ENCODE measurements at places on chromosomes 12 and 14.

DNA sequence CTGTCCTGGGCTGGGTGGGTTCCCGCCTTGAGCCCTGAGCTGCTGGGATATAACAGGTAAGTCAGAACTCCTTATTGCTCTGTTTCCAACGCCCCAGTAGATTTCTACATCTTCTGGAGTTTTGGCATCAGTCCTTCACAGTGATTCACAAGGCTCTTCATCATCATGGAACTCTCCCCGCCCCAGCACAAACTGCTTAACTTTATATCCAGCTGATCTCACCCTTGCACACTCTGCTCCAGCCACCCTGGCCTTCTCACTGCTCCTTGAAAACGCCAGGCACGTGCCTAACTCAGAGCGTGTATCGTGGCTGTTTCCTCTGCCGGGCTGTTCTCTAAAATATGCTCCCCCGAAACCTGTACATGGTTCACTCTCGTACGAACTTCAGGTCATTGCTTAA lies 264.9 kb downstream of the NOVA1 start:
- no peak for DNase-seq

DNA sequence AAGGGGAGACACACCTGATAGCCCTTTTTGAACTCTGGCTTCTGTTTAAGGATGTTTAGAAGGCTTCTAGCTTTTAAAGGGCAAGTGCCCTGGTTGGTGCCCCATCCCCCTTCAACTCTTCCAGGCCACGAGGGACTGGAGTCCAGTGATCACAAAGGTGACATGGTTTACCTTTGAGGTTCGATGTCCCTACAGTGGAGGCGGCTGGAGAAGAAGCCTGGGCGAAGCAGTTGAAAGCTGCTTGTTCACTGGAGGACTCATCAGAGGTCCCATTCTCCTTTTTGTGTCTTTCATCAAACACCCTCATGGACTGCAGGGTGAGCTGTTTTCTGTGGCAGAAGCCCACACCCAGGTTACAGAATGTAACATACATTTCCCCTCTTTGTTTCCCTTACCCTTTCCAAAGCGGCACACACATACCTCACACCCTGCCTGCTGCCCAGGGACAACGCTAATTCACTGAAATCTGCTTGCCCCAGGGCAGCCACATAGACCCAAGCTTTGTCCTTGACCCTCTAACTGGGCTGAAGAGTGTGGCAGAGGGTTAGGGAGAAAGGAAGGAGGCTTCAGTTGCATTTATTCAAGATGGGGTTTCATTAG lies 7.7 kb downstream of the TBX3 start:
- no peak for DNase-seq

DNA sequence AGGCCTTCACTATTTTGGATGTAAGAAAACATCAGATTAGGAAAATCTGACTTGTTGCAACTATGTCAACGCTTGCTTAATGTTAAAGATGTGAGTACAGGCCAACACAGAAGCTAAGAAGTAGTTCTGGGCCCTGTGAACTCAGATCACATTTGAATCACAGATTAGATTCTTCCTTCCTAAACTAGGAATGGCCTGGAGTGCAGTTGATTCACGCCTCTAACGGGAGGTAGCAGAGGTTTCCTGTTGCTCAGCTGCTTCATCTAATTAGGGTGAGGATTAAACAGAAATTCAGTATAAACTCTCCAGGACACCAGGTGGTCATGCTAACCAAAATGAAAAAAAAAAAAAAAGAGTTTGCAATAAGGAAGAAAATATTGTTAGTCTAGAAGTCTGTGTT lies 314.3 kb downstream of the TRHDE start:
- no peak for DNase-seq

GRCh38 chr12:779745-780734 lies 27.7 kb downstream of the WNK1 start:
- no peak for DNase-seq

DNA sequence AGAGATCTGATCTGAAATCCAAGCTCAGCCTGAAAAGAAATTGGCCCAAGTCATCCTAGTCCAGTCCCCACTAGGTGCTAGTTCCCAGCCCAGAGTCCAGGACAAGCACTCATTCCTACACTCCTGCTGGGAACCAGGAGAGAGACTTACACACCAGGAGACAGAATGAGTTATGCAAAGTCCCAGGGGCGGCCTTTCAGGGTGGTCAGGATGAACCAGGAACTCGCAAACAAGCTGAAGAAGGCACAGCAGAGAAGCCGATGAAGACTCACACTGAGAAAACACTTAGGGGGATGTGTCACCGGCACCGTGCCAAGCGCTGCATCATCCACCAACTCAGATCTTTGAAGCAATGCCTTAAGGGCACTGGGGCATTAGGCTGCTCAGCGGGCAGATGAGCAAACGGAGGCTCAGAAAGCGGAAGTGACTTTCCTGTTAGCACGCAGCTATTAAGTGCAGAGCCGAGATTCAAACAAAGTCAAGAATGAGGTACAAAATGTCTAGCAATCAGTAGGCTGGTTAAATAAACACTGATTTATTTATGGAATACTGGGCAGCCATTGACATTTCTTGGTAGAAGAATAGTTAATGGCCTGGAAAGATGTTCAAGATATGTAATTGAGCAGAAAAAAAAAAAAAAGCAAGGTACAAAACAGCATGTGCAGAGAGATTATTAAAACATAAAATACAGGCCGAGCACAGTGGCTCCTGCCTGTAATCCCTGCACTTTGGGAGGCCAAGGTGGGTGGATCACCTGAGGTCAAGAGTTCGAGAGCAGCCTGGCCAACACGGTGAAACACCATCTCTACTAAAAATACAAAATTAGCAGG lies 78.7 kb downstream of the LRRC74A start:
- DNase-seq = peak; percentile 99

DNA sequence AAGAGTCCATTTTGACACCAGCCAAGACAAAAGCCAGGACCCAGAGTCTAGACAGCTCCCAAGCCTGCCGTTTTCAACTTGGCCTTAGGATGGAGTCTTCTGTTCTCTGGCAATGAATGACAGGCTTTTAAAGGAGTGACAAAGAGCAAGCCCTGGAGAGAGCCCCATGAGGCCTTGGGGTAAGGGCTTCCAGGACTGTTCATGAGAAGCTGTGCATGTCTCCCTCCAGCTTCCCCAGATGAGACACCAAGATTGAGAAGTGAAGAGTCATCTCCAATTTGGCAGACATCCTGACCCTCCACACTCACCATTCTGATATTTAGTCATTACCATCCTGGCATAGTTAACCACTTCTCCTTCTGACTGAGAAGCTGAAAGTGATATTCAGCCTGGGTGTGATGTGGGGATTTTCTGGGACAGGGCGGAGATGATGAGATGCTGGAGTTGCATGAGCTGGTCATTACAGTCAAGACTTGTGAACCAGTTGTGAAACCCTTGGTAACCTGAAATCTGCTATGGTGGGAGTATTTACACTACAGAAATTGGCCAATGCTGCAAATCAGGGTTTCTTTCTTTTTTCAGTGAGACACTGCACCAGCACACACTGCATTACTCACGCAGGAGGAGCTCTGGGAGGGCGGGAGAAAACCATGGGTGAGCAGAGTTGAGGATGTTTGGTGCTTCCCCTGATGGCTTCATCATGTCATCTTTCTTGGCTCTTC lies 77.8 kb downstream of the VCPKMT start:
- peak; percentile 45 for DNase-seq

- DNase-seq = no peak
These were observed 407.2 kb downstream of the NOVA1 start for GRCh38 chr14:26190646-26191045.

- no peak for DNase-seq
These were observed 15.5 kb downstream of the CDCA4 start for GRCh38 chr14:105005329-105005928.

DNA sequence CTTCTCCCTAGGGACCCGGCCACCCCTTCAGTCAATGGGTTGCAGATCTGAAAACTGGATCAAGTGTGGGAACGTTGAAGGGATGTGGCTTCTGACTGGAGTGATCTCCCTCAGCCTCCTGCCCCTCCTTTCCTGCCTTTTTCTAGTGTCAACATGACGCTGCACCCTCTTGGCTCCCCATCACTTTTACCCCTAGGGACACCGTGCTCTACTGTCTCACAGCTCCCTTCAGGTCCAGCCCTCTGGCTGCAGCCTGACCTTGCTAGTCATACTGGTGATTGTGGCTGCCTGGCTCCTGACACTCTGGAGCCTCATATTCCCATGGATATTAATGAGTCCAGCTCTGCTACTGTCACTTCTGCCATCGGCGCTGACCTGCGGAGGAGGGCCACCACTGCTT lies 51.5 kb upstream of the RASSF3 start:
- no peak for DNase-seq

All from HTR-8/SVneo (cell line).